Gastroesophageal sphincter (tissue), 4 donors: ENCODE measurements at places on chromosomes 2 and 18.

GRCh38 chr18:37289423-37289822 is 276.2 kb downstream of the CELF4 start:
- no peak for ATAC-seq

DNA sequence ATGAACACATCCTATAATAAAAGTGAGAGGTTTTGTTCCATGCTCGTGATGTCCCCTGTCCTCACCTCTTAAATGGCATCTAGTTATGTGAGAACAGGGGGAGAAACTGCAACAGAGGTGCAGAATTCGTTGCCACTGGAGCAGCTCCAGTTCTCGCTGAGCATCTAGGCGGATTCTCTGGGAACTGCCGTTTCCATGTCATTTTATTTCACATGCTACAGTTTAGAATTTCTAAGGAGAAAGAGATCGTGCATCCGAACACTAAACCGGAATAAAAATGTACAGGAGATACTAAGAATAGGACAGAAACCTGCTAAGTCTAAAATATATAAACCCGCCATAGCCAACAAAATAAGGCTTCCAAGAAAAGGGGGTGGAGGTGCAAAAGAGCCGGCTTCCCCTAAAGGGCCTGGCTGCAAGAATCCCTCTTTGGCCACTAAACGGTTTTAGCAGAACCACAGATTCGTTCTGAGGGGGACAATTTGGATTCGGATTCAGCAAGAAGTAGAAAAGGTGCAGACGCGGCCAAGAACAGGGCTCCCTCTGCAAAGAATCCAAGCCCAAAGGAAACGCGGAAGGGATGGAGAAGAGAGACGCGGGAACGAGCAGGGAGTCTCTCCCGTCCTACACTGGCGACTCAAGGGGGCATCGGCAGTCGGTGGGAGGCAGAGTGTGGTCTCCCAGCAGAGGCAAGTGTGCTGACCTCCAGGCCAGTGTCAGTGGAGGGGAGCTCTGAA is 1.3 kb downstream of the TMEM163 start:
- no peak for ATAC-seq

GRCh38 chr2:218005028-218005427 is 2.2 kb upstream of the TNS1 start:
- ATAC-seq = no peak

- no peak for ATAC-seq
These were observed 196.6 kb upstream of the SALL3 start for GRCh38 chr18:78782951-78783563.

DNA sequence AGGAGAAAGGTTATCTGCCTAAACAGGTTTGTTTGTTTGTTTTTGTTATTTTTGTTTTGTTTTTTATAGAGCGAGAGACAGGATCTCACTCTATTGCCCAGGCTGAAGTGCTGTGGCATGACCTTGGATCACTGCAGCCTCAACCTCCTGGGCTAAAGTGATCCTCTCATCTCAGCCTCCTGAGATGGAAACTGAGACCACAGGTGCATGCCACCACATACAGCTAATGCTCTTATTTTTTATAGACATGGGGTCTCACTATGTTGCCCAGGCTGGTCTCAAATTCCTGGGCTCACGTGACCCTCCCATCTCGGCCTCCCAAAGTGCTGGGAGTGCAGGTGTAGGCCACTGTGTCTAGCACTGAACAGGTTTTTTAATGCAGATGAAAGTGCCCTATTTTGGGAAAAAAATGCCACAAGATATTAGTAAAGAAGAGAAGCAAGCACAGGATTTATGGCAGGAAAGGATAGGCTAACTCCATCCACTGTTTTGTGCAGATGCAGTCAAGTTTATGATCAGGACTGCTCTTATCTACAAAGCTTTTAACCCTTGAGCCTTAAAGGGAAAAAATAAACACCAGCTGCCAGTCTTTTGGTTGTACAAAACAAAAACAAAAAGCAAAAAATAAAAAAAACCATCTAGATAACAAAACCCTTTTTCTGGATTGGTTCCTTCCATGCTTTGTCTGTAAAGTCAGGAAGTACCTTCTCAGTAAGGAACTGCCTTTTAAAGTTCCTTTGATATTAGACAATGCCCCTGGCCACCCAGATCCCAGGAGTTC is 29.4 kb downstream of the MAP4K3 start:
- ATAC-seq = no peak

DNA sequence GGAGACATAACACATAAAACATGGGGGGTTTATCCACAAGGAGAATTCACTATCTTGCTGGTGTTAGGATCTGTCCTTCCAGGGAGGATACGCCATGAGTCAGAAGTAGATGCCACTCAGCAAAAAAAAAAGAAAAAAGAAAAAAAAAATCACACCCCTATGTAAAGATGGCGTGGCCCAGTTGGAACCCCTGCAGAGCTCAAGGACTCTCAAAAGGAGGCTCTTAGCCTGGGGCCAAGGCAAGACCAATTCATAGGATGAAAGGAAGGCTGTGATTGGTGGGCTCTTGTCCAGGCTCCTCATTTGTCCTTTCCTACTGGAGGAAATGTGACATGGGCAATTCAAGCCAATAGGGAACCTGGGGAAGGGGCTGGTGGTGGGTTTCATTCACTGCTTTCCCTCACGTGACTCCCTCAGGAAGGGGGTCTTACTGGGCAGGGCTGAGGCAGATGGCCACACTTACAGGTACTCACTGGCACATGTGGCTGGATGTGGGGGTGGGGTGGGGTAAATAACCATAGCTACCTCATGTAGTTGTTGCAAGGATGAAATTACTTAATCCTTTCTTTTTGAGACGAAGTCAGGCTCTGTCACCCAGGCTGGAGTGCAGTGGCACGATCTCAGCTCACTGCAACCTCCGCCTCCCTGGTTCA is 38.7 kb upstream of the HAAO start:
- no peak for ATAC-seq

DNA sequence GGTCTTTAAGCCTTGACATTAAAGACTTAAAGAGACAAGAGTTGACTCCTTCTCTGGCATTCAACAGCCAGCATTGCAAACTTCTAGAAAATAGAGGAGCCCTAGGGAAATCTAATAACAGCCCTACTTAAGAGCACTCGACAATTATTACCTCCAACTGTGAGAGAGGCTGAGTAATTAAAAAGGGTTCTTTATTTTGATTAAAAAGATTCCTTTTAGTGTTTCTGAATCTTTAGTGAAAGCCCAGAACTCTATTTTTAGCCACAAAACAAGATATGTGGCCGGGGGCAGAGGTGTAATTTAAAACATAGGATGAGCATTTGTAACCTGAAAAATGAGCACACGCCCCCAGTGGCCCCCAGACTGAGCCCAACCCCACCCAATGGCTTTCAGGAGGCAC is 222.3 kb downstream of the SMAD2 start:
- no peak for ATAC-seq

- no peak for ATAC-seq
These were observed 49.4 kb downstream of the SLC66A2 start for GRCh38 chr18:79902075-79902474.

- ATAC-seq = no peak
These were observed 60.2 kb downstream of the RMDN2 start for GRCh38 chr2:37985333-37985732.

DNA sequence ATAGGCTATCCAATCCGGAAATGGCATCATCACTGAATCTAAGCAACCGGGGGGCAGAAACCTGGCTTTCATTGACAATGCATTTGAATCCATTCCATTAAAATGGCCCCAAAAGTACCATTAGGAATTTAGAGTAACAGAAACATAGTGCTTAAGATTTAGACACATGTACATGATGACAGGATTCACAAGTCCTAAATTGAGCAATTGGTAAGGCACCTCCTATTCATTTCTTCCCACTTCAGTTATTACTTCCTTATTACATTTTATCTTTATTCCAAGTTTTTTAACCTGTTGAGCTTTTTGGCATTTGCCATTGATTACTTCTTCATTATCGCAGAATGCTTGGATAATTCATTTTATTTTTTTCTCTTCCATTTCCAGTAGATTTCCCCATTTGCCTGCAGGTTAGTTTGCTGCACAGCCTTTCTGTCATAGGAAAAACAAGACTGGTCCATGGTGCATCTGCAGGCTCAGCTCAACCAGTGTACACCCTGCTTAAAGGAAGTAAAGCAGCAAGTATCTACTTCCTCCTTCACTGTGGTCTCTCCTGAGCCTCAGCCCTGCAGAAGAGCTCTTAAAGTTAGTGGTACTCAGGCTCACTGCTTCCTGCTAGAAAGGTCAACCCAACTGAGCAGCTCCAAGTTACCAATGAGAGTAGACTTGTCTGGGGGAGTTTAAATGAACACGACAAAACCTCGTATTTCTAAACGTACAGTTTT is 89.2 kb downstream of the DOCK10 start:
- ATAC-seq = peak; percentile 41

GRCh38 chr2:32357318-32358110 is 691 bp downstream of the BIRC6 start:
- ATAC-seq = peak; percentile 17

DNA sequence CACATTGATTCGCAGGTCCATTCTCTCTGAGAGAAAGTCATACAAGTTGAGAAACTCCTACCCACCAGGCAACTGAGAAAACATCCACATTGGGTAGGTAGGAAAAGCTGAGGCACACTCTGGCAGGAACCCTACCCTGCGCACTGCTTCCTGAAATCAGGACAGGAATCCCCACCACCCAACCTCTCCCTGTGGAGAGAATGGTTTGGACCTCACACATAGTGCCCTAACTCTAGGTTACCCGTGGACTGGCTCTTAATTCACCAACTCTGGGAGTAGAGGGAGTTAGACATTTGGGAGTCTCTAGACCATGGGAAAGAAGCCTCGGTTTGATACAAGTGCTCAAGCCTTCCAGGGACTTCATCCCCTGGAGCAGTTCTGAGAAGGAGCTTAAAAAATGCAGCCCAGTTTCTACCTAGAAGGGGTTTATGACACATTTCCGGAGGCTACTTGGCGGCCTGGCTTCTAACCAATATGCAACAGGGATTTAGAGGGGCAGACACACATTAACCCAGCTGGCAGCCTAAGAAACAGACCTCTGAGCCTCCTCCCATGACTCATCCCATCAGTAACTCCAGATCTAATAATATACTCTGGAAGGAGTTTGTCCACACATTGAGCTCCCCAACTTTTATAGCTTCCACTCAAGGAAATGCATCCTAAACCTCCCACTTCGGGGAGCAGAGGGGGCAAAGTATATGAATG is 136.7 kb downstream of the EML6 start:
- ATAC-seq = no peak

DNA sequence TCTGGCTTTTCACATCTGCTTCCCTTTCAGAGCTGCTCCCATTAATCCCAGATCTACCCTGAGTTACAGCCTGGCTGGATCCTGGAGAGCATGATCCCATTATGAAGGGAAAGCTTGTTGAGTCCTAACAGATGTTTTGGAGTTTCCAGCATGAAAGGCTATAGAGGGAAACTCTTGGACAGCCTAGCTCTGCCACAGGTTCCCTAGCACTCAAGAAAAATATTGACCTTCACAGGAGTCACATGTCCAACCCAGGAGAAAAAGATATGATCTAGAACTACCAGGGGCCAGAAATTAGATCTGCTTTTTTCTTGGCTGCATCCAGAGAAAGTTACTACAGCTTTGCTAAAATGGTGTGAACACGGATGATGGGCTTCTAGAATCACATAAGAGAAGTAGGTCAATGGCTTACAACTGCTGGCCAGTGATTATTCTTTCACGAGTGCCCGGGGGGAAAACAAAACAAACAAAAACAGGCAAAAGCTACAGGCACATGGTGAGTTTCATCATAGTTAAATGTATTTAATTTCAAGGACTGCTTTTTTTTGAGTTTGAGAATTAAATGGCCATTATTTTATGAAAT is 15.9 kb downstream of the CCDC93 start:
- peak; percentile 34 for ATAC-seq

- ATAC-seq = no peak
These were observed 109.9 kb downstream of the DPP4 start for GRCh38 chr2:161964160-161964559.

- peak; percentile 75 for ATAC-seq
These were observed 54.1 kb downstream of the LPIN2 start for GRCh38 chr18:2958819-2959298.

DNA sequence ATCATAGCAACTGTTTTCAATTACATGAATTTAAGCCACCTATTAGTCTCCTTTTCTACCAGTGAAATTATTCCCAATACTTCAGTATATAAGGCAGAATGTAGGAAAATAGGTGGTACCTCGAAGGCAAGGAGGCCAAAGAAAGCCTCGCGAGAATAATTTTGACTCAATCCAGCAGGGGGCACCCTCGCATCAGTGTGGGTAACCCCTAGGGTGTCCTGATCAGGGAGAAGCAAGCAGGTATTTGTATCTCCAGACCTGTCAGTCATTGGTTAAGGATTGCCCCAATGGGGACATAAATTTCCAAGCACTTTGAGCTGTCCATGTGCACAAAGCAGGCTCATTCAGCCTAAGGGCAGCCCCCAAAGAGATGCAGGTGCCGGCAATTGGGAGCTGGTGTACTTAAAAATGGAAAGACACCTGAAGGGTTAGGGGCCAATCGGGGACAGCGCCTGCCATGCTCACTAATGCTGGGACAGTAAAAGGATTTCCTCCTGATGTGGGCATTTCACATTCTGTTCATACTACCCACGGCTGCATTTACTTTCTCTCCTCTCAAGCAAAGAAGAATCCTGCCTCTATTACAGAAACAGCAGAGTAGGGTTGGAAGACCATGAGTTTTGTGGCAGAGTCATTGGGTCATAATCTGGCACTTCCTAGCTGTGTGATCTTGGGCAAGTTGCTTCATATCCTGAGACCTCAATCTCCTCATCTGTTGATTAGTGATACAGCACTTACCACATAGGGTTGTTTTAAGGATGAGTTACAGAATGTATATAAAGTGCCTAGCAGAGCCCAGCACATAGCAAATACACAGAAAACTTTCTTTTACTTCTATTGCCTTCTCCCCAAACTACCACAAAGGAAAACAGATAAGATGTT is 136.1 kb downstream of the ICOS start:
- ATAC-seq = no peak

DNA sequence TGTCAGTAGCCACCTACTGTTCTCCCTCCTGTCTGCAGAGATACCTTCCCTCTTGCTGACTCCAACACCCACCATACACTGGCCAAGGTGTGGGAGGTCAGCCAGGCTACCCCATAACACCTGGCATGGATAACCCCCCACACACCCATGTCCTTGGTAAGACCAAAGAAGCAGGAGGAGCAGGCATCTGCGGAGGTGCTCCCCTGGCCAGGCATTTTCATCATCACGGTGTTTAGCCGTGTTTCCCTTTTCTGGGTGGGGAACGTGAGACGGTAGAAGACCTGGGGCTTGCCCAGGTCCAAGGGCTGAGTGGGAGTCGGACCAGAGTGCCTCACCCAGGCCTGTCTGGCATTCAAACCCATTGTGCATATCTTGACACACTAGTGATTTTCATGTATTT is 150.3 kb downstream of the SMAD7 start:
- ATAC-seq = no peak

GRCh38 chr2:38375696-38376345 is 1.3 kb downstream of the ATL2 start:
- no peak for ATAC-seq
